Omental fat pad (tissue), 4 donors: ENCODE measurements at places on chromosomes 7 and 10.

DNA sequence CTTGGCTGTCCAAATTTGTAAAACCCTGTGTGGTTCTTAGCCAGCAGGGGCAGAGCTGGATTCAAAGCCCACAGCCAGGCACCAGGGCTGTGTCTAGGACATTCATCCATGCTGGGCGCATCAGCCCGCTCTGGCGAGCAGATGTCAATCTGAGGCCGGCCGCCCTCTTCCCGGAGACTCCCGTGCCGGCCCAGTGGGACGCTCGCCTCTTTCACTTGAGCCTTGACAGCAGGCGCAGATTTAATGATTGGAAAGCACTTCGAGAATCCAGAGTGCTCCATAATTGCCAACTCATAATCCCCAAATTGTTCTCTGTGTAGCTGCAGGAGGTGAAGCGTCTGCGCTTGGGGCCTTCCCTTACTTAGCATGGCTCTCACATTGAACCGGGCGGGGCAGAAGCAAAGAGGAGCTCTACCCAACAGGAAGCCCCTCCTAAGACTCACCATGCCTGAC, 36.7 kb downstream of the SLIT1 start:
- DNase-seq: no peak

GRCh38 chr10:24452030-24452429, 243.1 kb downstream of the KIAA1217 start:
- DNase-seq: no peak

GRCh38 chr10:124459395-124459794, 2.2 kb upstream of the LHPP start:
- DNase-seq: no peak

GRCh38 chr10:1549591-1550290, 187.6 kb downstream of the ADARB2 start:
- DNase-seq: no peak

DNA sequence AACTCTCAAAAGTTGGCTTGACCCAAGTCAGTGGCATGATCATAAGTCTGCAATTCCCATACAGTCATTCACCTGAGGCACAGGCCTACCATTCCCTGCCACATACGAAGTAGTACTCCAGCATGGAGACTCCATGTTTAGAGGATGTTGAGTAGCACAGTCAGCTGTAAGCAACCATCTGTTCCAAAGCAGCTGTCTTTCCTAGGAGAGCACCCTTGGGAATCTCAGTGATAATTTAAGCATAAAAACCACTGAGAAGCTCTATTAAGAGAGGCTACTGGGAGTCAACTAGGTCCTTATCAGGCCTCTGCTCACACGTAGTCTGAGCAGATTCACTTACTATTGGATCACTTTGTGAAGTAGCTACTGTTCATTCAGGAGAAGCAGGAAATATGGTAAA, 61.6 kb upstream of the UNC5B start:
- DNase-seq: no peak

GRCh38 chr7:20238754-20239324, 21.7 kb upstream of the MACC1 start:
- no peak for DNase-seq

- DNase-seq: no peak
Measured at GRCh38 chr10:119268871-119269506, 61.6 kb downstream of the GRK5 start.

- DNase-seq: no peak
Measured at GRCh38 chr7:45570797-45571196, 3.4 kb upstream of the ADCY1 start.

- no peak for DNase-seq
Measured at GRCh38 chr7:71229148-71229547, 97.2 kb downstream of the GALNT17 start.

- DNase-seq: no peak
Measured at GRCh38 chr7:129642871-129643549, 31.5 kb downstream of the NRF1 start.

- no peak for DNase-seq
Measured at GRCh38 chr7:70183278-70183677, 585.0 kb downstream of the AUTS2 start.

- no peak for DNase-seq
Measured at GRCh38 chr7:42174391-42174912, 62.6 kb downstream of the GLI3 start.

DNA sequence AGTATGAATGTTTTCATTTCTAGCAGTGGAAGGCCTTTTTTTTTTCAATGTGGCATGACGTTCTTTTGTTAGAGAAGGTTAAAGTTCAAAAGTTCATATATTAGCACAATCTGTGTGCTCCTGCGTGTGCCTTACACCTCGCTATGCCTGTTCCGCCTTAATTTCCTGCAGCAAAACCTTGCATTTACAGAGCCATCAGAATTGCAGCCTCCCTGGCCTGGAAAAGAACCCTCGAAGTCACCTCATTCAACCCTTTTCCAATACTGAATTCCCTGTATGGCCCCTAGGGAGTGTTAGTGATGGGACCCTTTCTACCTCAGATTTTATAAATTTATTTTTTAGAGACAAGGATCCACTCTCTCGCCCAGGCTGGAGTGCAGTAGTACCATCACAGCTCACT, 103.5 kb upstream of the ZNF438 start:
- DNase-seq: no peak
